ENCODE measurements at places on chromosomes 11 and 22. TPM values are rescaled to one million over a fixed set of nuclear protein-coding genes. Genes with fewer than 3 reads are reported as not detected.

DNA sequence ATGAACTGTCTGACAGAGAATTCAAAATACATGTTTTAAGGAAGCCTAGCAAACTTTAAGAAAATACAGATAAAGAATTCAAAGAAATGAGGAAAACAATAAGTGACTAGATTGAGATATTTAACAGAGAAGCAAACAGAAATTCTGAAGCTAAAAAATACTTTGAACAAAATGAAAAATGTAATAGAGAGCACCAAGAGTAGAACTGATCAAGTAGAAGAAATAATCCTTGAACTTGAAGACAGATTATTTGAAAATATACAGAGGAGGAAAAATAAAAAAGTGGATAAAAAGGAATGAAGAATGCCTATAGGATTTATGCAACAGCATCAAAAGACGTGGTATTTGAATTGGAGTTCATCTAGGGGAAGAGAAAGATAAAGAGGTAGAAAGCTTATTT is 101.9 kb upstream of the OR4B1 start:
- DNase-seq, result no peak

GRCh38 chr11:116775975-116776374 is 3.2 kb upstream of the BUD13 start:
- no peak for DNase-seq

DNA sequence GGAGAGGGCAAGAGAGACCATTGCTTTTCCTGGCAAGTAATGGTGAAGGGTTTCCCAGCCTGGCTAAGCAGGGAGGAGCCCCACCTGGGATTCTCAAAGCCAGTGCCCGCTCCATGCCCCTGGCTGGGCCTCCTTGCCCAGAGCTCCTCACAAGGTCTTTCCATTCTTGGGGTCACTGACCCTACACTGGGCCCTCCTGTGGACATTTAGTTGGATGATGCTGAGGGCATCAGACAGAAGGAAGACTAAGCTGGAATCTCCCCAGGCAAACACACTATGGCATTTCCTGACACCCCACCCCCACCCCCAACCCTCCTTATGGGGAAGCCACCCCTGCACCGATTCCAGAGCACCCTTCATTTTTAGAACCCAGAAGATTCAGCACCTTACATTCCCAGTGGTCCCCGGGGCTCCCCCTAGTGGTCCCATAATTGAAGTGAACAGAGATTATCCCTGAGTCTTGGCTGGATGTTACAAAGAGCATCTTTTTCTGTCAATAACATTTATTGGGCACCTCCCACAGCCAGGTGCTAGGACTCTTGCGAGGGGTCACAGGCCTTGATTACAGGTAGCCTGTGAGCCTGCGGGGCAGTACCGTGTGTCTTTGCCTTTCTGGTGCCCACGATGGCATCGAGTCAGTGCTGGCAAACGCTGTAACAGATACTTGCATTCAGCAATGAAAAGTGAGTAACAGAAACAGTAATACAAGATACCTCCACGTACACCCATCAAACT is 548.5 kb downstream of the BUD13 start:
- DNase-seq, result peak; percentile 54

GRCh38 chr11:75350743-75351540 is 519 bp downstream of the ARRB1 start:
- peak; percentile 64 for DNase-seq

DNA sequence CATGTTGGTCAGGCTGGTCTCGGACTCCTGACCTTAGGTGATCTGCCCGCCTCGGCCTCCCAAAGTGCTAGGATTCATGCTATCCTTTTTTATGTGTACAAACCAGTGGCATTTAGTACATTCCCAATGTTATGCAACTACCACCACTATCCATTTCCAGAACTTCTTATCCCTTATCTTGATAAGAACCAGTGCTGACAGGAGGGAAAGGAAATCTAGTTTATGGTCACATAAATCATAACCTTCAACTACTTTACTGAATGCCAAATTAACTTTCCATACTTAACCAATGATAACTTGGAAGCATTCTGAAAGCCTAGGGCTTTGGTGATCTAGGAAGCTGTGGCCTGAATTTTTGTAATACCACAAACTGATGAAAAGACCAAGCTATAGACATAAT is 170.4 kb downstream of the SWAP70 start:
- DNase-seq, result no peak

DNA sequence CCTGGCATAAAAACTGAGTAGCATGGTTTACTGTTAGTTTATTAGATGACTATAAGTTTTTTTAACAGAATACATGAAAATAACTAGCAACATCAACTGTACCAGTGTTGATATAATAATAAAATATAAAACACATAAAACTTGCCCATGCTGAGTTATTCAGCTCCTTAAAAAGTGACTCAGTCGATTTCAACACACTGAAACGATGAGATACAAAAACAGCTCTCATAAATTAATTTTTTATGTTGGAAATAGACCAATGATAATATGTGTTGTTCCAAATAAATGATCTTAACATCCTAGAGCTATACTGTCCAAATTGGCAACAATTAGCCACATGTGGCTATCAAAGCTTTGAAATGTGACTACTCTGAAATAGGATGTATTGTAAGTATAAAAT is 15.9 kb downstream of the PDGFD start:
- no peak for DNase-seq

The VSIG2 gene
- total RNA-seq, result 0.27 TPM

The NPAS4 gene
- total RNA-seq, result 0.18 TPM

The ALX4 gene
- 4.4 TPM for total RNA-seq

The OR52K1 gene
- total RNA-seq, result 0.09 TPM

The OR8G5 gene
- total RNA-seq, result not detected

Data from cerebellum (tissue), 4 donors.